ENCODE measurements at places on chromosomes 5 and 9. TPM values are rescaled to one million over a fixed set of nuclear protein-coding genes. Genes with fewer than 3 reads are reported as not detected.

DNA sequence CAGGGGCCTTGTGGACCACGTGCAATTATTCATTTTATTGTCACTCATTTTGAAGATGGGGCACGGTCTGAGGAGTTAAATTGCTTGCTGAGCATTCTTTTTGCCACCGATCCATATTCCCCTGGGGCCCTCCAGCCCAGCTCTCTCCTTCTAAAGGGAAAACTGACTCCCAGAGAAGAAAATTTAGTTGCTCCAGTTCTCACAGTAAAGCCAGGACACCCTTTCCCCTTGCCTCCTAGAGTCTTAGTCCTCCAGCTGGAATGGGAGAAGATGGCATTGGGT lies 1.0 kb upstream of the PANK3 start:
- peak overlapping the region; percentile 93 for H3K4me3 ChIP-seq
- H3K27ac ChIP-seq = peak overlapping the region; percentile 94
- no peaks in the 10 kb centered on the region for H3K27me3 ChIP-seq
- no peak for DNase-seq

DNA sequence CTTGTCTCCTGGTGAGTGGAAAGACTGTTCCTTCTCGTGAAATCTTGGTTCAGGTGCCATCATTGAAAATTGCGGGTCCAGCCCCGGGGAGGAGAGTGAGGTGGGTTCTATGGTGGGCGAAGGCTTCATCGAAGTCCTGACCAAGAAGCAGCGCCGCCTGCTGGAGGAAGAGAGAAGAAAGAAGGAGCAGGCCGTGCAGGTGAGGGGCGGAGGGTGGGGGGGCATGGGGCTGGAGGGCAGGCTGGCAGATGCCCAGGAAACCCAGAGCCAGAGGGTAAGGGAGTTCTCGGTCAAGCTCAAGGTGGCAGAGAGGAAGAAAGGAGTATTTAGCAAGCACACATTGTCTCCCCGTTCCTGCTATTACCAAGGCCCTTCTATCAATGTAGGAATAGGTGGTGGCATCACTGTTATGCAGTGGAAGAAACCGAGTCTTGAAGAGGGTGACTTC lies 24.3 kb upstream of the POMT1 start:
- peak overlapping the region; percentile 48 for H3K27ac ChIP-seq
- no peak for DNase-seq
- no peaks in the 10 kb centered on the region for H3K27me3 ChIP-seq
- no peak overlapping the region for H3K4me3 ChIP-seq
- no peaks in the 10 kb centered on the region for H3K4me1 ChIP-seq

DNA sequence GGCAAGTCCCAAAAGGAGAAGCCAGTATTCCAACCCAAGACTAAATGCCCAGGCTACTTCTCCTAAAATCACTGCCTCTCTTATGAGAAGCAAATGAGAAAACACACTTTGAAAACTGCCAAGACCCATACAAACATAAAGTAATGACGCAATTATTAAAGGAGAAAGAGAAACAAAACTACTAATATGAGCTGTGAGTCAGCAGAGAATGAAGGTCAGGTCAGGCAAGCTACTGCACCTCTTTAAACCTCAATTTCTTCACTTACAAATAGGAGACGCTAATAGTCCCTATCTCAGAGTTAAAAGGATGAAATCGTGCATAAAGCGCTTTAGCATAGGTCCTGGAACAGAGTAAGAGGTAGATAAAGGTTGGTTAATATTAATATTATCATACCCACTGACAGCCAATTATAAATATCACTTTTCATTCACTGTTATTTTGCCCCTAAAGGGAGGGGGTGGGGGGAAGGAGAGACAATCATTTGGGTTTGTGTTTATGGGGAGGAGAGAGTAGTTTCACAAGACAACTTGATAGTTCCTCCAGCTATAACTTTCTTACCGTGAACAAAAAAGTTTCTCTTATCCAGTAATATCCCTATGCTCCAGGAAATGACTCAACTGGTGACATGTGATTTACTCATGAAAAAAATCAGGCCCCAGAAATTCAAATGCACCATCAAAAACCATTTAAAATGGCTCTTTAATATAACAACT lies 3.6 kb downstream of the PSMB7 start:
- DNase-seq = no peak
- no peak overlapping the region for H3K27ac ChIP-seq
- peaks cover 3% of the 10 kb centered on the region for H3K27me3 ChIP-seq
- no peak overlapping the region for H3K4me3 ChIP-seq
- H3K36me3 ChIP-seq = peaks cover 26% of the 10 kb centered on the region

GRCh38 chr5:78810098-78810920 lies 161.7 kb upstream of the LHFPL2 start:
- no peak overlapping the region for H3K4me3 ChIP-seq
- no peak for DNase-seq
- H3K4me1 ChIP-seq = peaks cover 37% of the 10 kb centered on the region
- H3K27me3 ChIP-seq = no peaks in the 10 kb centered on the region
- H3K36me3 ChIP-seq = no peaks in the 10 kb centered on the region

GRCh38 chr5:179367491-179367890 lies 22.2 kb upstream of the ADAMTS2 start:
- no peak for DNase-seq
- no peak overlapping the region for H3K4me3 ChIP-seq
- H3K4me1 ChIP-seq = no peaks in the 10 kb centered on the region

SOX30 gene
- total RNA-seq = not detected

INSL4 gene
- 0.29 TPM for total RNA-seq

DNA sequence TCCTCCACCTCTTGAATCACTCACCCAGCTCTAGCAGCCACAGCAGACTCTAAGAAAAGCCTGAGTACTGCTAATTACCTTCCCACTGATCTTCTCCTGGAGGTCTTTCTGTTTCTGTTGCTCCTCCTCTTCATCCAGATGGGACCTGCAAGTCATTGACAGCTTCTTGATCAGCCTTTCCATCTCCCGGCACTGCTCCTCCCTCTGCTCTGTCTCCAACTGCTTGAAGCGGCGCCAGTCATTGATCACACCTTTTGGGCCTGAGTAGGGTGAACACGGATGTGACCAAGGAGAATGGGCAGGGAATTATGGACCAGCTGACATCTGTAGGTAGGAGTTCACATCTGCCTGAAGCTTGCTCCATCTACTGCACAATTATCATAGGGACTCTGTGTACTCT lies 5.5 kb downstream of the PDCL start:
- peaks cover 9% of the 10 kb centered on the region for H3K4me1 ChIP-seq
- H3K36me3 ChIP-seq = peaks cover 18% of the 10 kb centered on the region
- no peak for DNase-seq
- H3K4me3 ChIP-seq = no peak overlapping the region

SPATA9 gene
- 0.29 TPM for total RNA-seq

DNA sequence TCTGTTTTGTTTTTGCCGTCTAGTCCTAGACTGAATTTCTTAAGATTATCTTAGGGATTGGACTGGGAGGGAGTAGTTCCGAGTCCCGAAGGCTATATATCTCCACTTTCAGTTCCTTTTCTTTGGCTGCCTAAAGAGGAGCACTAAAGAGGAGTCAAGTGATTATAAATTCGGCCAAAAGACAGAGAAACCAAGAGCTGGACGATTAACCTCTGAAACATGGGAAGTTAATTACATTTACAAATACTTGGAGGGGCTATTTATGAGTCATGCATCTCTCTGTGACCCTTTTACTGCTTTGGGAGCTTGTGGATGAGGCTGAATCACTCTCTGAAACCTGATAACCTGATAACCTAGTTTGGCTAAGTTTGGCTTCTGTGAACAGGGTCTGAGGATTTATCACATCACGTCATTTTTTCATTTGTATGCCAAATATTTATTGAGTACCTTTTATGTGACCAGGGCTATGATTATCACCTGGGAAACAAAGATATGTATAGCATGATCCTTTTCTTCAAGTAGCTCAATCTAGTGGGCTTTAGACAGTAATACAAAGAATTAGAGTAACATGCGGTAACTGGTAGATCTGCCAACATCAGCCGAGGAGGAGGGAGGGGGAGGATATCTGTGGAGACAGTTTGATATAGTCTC lies 180.9 kb downstream of the CD180 start:
- H3K4me3 ChIP-seq = peak overlapping the region; percentile 2
- DNase-seq = no peak
- no peaks in the 10 kb centered on the region for H3K27me3 ChIP-seq
- no peaks in the 10 kb centered on the region for H3K36me3 ChIP-seq
- peaks cover 50% of the 10 kb centered on the region for H3K4me1 ChIP-seq

- H3K27ac ChIP-seq = no peak overlapping the region
- no peak for DNase-seq
- peaks cover 7% of the 10 kb centered on the region for H3K4me1 ChIP-seq
- H3K4me3 ChIP-seq = no peak overlapping the region
Observed at GRCh38 chr5:67120032-67120431, 76.6 kb downstream of the CD180 start.

DNA sequence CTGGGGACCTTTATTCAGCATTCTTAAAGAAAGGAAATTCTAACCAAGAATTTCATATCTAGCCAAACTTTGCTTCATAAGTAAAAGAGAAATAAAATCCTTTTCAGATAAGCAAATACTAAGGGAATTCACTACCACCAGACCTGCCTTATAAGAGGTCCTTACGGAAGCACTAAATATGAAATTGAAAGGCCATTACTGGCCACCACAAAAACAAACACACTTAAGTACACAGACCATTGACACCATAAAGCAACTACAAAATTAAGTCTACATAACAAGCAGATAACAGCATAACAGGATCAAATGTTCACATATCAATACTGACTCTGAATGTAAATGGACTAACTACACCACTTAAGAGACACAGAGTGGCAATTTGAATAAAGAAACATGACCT lies 361.4 kb upstream of the POU5F2 start:
- H3K27ac ChIP-seq = no peak overlapping the region
- no peaks in the 10 kb centered on the region for H3K4me1 ChIP-seq
- H3K4me3 ChIP-seq = no peak overlapping the region

GRCh38 chr5:144832416-144832815 lies 661.7 kb downstream of the KCTD16 start:
- H3K27ac ChIP-seq = no peak overlapping the region
- no peak overlapping the region for H3K4me3 ChIP-seq
- no peaks in the 10 kb centered on the region for H3K4me1 ChIP-seq
- no peak for DNase-seq

MCTP1 gene
- total RNA-seq = 14.8 TPM

- H3K27me3 ChIP-seq = peaks cover 16% of the 10 kb centered on the region
- peak; percentile 48 for DNase-seq
- H3K4me1 ChIP-seq = peaks cover 31% of the 10 kb centered on the region
Observed at GRCh38 chr5:178389796-178390195, 157.2 kb upstream of the PHYKPL start.
